ENCODE measurements at places on chromosomes 12 and 14.
A peak's percentile ranks its signal among the peaks of the same experiment; 100 is the strongest.

DNA sequence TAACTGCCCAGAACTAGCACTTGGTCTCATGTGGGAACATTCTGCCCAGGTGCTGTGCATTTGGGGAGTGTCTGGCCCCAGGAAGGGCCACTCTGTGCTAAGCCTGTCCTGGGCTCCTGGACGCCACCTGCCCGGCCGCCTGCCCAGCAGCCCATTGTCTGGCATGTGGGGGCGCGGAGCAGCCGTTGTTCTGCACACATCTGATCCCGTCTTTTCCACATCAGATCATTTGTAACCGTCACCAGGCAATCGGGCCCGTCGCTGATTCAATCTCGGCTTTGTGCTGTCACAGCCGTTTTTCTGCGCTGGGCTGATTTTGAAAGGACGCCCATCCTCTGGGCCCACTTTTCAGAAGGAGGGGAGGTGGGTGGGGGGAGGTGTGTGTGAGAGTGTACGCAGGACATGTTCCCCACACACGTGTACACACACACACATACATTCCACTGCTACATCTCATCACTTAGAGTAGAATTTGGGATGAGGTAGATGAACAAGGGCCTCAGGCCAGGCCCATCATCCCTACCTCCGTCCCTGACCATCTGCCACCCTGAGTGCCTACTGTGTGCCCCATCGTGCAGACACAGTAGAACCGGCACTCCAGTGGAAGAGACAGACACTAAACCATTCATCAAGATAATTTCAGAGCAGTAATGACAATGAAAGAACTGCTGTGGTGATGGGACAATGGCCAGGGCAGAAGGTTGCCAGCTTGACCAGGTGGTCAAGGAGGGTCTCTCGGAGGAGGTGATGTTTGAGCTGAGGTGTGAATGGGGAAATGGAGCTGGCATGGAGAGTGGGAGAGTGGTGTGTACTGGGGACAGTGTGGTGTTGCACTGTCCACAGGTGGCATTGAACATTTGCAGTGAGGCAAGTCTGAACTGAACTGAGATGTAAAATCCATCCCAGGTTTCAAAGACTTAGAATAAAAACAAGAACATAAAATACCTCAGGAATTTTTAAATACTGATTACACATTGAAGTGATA lies 19.0 kb downstream of the FAM222A start:
- DNase-seq, result no peak

GRCh38 chr12:5038781-5039311 lies 4.8 kb upstream of the KCNA5 start:
- DNase-seq, result no peak

GRCh38 chr12:132393245-132393795 lies 63.9 kb upstream of the GALNT9 start:
- DNase-seq, result peak; percentile 31

- DNase-seq, result no peak
Observed at GRCh38 chr12:93094988-93095737, 166.1 kb upstream of the EEA1 start.

GRCh38 chr14:92553438-92553837 lies 39.9 kb downstream of the RIN3 start:
- peak; percentile 67 for DNase-seq

DNA sequence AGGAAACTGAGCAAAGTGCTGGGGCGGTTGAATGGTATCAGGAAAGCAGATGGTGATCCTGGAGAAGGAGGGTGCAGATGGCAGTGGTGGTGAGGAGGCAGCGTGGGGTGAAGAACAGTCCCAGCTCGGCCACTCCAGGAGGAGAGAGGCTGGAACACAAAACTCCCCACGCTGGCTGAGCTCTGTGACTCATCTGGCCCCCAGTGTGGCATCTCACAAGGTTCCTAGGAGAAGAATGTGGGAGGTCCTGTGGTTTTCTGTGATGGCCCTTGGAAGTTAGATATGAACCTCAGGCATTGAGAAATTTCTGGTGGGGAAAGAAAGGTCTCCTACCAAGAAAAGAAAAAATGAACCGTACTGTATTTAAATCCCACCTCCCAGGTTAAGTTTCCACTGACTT lies 8.0 kb upstream of the NRXN3 start:
- no peak for DNase-seq

GRCh38 chr14:64788706-64789105 lies 84.5 kb downstream of the PLEKHG3 start:
- peak; percentile 94 for DNase-seq

DNA sequence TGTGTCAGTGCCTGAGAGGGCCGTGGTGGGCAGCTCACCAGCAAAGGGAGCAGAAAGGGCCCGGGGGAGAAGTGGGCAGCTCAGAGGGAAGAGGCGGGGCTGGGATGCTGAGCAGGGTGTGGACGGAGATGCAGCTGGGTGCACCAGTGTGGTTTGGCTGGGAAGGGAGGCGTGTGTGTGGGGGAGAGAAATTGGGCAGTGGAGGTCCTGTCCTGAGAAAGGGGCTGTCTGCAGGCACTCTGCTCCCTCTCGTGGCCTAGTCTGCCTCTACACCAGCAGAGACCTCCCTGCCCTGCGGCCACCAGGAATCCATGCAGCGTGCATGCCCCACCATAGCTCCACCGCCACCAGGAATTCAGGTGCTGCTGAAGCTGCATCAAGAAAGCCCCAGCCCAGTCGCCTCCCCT lies 6.4 kb downstream of the TMEM121 start:
- peak; percentile 8 for DNase-seq

DNA sequence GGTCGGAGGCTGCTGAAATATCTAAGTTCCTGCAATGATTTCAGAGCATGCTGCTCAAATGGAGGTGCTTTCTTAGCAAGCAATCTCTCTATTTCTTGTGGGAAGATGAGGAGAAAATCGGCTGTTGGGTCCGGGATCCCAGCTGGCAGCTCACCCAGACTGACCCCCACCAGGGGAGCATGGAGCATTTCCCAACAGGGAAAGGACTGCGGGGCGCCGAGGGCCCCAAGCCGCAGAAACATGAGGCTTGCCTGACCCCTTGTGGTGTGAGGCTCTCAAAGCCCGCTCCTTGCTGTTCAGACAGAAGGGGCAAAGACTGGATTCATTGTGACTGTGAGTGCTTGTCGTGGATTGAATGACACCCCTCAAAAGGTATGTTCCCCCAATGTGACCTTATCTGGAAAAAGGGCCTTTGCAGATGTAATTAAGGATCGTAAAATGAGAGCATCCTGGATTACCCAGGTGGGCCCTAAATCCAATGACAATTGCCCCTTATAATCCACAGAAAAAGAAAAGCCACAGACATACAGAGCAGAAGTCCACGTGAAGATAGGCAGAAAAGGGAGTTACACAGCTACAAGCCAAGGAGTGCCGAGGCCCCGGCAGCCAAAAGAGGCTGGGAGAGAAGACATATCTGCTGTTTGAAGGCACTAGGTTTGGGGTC lies 116.3 kb upstream of the VASH1 start:
- DNase-seq, result peak; percentile 18

DNA sequence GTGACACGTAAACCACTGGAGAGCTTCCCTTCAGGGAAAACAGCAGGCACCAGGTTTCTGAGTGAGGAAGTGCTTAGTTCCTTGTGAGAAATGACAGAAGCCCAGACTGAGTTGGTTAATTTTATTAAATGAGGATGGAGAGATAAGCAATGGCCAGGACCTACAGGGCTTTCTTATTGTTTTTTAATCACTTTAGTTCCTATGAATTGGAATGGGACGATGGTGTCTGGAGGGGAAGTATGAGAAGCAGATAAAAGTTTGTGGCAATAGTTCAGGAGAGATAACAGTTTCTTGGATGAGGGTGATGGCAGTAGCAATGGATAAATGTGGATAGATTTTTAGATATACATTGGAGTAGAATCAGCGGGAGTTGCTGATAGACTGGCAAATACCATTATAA lies 86.5 kb upstream of the PTPRR start:
- no peak for DNase-seq

DNA sequence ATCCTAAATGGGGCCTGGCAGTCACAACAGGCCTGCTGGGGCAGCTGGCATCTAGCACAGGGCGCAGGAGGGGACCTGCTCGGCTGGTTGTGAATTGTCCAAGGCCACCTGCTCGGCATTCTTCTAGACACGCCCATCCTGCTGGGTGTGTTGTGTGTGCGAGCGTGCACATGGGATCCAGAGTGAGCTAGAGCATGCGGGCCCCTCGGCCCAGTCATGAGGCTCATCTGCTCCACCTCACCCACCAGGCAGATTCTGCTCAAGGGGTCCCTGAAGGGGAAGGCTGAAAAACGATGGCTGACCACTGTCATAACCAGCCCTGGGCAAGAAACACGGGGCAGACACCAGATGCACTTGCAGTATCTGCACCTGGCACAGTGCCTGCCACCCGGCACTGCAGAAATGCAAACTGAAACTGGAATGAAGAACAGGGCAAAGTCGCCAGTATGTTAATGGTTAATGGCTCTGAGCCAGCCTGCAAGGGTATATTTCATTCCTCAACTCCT lies 31.8 kb downstream of the MAX start:
- DNase-seq, result no peak

DNA sequence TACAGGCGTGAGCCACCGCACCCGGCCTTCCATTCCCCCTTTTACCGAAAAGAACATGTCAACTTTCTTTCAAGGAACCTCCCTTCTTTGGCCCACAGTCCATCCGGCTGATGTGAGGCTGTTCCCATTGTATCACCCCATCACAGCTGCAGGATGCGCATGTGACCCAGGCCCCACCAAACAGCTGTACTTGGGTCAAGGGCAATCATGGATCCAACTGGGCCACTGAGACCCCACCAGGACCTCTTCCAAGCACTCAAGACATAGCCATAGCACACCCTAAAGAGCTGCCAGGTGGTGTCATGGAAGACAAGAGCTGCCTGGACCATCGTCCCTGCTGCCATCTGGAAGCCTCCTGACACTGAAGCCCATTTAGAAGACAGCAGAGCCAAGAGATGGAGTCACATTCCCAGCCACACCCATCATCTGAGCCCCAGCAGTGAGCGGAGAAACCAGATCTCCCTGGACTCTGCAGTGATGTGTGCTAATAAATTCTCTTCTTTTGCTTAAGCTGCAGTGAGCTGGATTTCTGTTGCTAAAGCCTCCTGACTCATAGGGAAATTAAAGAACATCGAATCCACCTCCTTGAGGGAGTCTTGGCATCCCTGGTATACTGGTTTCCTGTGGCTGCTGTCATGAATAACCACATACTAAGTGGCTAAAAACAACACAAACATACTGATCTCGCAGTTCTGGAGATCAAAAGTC lies 105.6 kb downstream of the KSR2 start:
- no peak for DNase-seq

All from brain microvascular endothelial cell (primary cell).